ENCODE measurements at places on chromosomes 12 and 14.

DNA sequence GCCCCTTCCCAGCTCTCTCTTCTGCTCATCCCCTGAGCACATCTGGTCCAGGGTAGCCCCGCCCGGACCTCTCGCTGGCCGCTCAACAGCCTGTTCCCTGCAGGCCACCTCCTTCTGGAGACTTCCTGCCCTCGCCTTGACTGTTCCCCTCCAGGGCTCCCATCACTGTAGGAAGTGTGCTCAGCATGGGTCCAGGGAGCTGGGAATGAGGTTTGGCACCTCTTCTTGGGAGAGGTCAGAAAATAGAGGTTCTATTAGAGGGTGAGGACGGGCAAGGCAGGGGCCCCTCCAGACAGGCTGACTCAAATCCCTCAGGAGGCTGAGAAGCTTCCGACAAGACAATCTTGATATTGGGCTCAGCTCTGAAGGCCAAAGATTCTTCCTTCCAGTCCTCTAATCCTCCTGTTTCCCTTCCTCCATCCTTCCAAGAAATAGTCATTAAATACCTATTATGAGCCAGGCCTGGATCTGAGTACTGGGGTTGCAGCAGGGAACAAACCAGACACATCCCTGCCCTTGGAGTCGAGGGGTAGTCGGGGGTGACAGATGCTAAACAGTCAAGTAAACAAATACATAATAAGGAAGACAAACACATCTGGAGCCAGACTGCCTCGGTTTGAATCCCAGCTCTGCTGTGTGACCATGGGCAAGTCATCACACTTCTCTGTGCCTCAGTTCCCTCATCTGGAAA lies 30.6 kb downstream of the CMKLR1 start:
- DNase-seq: no peak

- no peak for DNase-seq
Measured at GRCh38 chr12:30200864-30201263, 417.1 kb upstream of the TMTC1 start.

DNA sequence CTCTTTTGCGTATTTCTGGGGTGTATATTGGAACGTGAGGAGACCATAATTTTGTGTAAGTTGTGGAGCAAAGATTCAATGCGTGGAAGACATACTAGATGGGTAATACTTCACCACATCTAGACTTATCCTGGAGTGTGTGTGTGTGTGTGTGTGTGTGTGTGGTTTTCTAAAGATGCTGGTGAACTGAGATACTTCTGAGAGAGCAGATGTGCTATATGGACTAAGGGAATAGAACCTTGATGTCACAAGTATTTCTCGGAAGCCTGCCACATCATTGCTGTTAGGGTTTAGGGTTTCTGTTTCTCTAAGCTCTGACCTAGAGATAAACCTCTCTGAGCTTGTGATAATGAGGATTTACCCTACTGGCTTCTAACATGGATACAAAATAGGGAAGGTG lies 138.8 kb downstream of the DACT1 start:
- DNase-seq: no peak

- no peak for DNase-seq
Measured at GRCh38 chr12:41777064-41777790, 367.4 kb downstream of the GXYLT1 start.

- DNase-seq: no peak
Measured at GRCh38 chr12:99339663-99340062, 307.9 kb upstream of the GARIN6 start.

GRCh38 chr14:99033951-99034350 lies 238.0 kb downstream of the BCL11B start:
- no peak for DNase-seq

DNA sequence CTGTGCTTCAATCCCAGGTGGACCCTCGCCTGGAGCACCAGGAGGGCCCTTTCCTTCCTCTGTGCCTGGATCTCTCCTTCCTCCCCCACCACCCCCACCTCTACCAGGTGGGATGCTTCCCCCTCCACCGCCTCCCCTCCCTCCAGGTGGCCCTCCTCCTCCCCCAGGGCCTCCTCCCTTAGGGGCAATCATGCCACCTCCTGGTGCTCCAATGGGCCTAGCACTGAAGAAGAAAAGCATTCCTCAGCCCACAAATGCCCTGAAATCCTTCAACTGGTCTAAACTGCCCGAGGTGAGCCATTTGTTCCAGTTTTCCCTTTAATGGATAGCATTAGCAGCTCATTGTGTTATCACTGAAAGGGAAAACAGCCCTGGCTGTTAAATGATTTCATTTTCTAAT lies 134.0 kb downstream of the GPR135 start:
- peak; percentile 18 for DNase-seq

GRCh38 chr12:104733717-104734175 lies 224.3 kb downstream of the SLC41A2 start:
- no peak for DNase-seq

- no peak for DNase-seq
Measured at GRCh38 chr14:97704316-97704885, 907.2 kb downstream of the VRK1 start.

- no peak for DNase-seq
Measured at GRCh38 chr12:57025196-57025595, 8.9 kb upstream of the TAC3 start.

GRCh38 chr14:105857220-105857825 lies 330.9 kb downstream of the TMEM121 start:
- no peak for DNase-seq

DNA sequence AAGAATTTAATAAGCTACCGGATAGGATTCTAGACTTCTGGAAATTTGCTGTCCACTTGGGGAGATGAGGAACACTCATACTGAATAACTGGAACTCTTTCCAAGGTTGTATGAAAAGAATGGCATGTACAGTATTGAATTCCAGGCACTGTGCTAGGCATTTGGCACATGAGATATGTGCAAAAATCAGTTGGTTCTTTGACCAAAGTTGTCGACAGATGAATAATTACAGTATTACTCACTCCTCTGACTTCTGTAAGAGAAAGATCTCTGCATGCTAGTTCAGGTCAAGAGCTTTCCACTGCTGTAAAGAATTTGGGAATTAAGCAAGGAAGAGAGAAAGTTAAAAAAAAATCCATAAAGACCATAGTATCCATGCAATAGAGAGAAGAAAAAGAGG lies 764.7 kb downstream of the BCL11B start:
- DNase-seq: no peak

GRCh38 chr14:35402323-35403113 lies 2.0 kb downstream of the NFKBIA start:
- DNase-seq: no peak

- no peak for DNase-seq
Measured at GRCh38 chr12:10363914-10364814, 25.7 kb downstream of the KLRK1 start.

DNA sequence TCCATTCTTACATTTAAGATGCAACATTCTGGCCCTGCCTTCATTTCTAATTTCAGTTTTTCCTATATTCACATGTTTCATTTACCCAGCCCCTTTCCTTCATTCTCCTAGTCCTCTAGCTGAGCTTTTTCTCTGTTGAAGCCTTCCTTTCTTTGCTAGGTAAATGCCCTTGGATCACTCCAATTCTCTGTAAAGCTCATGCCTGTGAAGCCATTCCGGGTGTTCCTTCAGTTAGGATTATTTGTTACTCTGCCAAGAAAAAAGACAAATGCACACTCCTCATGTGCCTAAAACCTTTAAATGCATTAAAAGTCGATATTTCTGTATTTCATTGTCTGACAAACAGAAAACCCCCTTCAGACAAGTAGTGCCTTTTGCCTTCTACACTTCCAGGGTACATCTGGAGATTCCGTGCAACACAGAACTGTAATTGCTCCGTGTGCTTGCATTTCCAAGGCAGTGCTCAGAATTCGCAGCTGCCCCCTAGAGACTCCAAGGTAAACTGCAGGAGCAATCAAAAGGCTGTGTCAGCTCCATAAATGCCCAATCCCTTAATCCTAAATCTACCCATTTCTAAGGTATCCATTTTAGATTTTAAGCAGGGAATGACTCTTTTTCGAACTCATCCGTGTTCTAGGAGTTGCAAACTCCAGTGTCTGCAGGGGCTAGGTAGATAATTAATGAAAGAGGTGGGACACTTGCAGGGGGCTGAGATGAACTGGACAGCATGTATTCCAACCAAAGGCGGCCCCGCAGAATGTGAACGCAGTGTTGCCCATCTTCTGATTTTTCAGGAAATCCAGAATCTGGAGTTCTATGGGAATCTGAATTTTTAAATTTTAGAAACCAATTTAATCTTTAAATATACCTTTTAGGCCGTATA lies 320.2 kb downstream of the GRIN2B start:
- peak; percentile 22 for DNase-seq

GRCh38 chr14:44979740-44980356 lies 17.9 kb downstream of the TOGARAM1 start:
- DNase-seq: no peak

DNA sequence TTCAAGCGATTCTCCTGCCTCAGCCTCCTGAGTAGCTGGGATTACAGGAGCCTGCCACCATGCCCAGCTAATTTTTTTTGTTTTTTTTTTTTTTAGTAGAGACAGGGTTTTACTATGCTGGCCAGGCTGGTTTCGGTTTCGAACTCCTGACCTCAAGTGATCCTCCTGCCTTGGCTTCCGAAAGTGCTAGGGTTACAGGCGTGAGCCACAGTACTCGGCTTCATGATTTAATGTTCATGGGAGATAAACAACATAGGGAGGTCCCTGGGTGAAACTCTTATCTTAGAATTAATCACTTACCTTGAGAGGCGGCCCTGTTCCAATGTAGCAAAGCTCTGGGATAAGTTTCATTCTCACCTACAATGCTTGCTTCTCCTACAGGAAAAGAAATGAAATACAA lies 48.3 kb downstream of the SEL1L start:
- no peak for DNase-seq

- DNase-seq: no peak
Measured at GRCh38 chr12:6363330-6364043, 11.9 kb downstream of the SCNN1A start.

DNA sequence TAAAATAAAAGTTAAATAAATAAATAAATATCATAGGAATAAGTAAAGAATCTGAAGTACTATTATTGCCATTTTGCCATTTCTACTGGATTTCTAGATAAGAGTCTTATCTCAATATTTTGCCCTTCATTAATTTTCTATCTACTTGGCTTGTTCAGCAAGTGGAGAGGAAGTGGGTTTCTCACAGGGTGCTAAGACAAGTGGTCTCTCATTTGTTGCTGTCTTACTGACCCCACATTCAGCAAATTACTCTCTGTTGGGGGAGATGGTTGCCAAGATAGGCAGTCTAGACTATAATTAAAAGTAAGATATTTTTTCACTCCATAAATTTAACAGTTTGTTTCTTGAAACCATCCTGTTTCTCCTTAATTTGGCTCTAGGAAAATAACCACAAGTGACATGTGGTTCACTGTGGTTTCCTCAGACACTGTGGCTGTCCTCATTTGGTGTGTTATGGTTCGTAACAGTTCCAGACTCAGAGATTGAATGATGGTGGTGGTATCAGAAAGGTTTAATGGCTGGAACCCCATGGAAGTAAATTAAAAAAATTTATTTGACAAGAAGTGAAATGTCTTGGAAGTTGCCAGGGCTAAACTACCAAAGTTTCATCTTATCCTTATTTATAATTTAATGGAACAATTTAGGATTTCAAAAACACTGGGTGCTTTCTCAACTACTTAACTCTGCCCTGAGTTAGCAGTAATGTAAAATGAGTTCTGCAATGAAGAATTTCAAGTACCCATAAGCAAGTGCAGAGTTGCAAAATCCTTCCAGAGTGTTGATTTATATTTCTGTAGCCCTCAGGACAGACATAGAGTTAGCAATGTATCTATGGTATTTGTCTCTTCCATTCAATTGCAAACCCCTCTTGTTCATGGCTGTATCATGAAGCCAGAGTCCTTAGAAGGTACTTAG lies 214.8 kb downstream of the MSRB3 start:
- DNase-seq: no peak

GRCh38 chr12:121789233-121789781 lies 4.2 kb downstream of the RHOF start:
- no peak for DNase-seq

DNA sequence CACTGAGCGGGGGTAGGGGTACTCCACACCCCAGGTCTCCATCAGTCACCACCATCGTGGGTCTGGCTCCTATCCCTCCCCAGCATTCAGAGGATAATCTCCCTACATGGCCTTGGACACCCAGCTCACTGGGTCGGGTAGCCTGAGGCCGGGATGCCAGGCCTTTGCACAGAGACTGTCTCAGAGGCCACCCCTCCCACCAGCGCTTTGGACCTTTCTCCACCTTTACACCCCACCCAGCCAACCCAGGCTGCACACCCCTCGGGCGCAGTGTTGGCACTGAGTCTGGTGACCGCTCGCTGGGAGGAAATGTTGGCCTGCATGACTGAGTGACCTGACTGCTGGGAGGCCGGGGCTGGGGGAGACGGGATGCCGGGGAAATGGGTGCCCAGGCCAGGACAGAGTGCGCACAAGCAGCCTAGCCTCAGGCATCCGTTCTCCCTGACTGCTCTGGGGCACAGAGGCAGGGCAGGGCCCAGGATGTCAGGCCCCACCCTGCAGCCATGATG lies 10.6 kb upstream of the LBHD2 start:
- DNase-seq: no peak

DNA sequence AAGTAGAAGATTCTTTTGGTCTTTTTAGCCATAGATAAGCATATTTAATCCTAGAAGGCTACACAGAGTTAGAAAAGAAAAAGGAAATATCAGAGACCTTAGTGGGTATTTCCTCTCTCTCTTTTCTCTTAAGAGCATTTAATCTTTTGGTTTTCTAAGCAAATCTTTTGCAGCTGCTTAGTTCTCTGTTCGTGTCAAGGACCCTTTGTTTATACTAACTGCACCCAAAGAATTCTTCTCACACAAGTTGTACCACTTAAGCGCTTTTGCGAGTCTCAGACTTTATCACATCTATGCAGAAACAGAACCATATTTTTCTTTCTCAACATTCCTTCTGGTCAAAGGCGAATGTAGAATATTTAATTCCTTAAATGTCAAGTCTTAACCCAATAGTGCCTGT lies 17.9 kb upstream of the NID2 start:
- no peak for DNase-seq

DNA sequence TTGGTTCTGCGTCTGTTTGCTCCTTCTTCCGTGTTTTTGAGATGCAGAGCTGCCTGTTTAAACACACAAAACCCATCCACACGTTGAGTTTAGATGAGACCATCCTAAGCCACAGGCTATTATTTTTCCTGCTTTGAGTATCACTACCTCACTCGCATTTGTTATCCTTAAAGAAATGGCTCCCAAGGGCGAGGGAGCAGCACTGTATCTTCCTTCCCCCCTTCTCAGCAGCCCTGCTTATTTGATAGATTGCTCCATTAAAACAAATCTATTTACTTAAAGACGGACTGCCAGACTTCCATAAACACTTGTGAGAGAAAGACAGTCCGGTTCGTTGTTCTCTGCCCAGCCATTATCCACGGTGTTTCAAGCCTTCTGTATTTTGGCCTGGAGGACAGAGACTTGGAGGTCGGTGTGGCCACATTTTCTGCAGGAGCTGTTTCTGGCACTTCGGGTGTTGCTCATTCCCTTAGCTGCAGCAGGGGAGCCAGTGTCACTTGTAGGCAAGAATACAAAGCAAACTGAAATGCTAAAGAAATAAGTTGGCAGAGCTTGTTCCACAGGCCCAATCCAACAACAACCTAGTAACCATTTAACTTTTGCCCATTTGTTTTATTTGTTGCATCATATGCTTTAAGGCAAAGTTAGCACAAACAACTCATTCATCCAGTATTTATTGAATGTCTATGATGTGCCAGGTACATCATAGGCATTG lies 275.4 kb downstream of the TTC6 start:
- DNase-seq: no peak
